ENCODE measurements at places on chromosomes 1 and 21.
A peak's percentile ranks its signal among the peaks of the same experiment; 100 is the strongest.

- no peak for DNase-seq
- no peaks in the 10 kb centered on the region for H3K4me1 ChIP-seq
- no peak overlapping the region for H3K27ac ChIP-seq
Observed at GRCh38 chr1:215739025-215739424, 171.9 kb downstream of the KCTD3 start.

DNA sequence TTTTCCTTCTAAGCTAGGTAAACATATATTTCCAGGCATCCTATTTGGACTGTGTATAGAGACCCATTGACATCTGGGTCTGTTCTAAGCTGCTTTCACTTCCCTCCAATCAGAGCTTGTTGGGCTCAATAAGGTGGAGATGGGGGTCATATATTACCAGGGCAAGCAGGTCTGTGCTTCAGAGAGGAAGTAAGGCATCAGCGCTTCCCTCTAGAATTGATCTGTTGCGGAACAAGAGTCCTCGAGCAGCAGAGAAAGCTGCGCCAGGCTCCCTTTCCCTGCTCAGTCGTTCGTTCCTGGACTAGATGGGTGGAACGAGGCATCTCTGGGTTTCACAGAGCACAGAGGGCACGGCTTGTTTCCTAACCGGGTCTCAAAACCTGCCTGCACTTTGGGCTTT lies 63.5 kb downstream of the DISC1 start:
- H3K27me3 ChIP-seq, result no peaks in the 10 kb centered on the region
- H3K4me1 ChIP-seq, result no peaks in the 10 kb centered on the region
- H3K4me3 ChIP-seq, result no peak overlapping the region
- H3K36me3 ChIP-seq, result peaks cover 9% of the 10 kb centered on the region

DNA sequence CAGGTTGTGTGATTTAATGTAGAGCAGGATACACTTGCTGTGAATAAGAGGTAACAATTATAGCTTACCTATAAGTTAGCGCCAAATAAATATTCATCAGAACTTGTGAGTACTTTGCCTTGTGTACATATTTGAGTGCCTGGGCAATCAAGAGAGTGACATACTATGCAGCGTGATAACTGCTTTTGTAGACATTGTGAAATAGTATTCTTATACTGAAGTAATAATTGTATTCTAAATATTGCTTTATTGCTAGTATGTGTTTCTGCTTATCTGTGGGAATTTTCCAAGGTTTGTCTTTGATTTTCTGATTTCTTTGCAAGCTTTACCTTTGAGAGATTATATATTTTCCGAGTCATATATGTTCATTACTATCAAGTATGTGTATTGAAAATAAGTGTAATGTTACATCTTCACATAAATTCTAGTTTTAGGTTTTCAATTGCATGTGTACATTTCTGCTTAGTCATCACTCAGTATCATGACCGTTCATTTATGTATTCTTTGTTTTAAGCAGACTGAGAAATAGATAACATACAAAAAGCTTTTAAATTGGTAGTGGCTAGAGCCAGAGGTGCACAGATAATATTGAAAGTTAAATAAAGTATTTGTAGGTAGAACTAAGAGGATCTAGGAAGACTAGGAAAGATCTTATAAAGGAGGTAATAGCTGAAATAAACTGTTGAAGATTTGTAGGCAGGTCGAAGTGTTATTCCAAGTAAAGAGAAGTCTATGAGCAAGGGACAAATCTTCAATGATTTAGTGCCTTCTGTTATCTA lies 19.5 kb downstream of the USP25 start:
- H3K27ac ChIP-seq, result no peak overlapping the region
- H3K4me3 ChIP-seq, result no peak overlapping the region
- peaks cover 16% of the 10 kb centered on the region for H3K4me1 ChIP-seq
- no peaks in the 10 kb centered on the region for H3K36me3 ChIP-seq

GRCh38 chr1:67896826-67897225 lies 63.6 kb upstream of the GNG12 start:
- H3K4me1 ChIP-seq, result no peaks in the 10 kb centered on the region
- H3K27ac ChIP-seq, result no peak overlapping the region
- H3K36me3 ChIP-seq, result no peaks in the 10 kb centered on the region
- no peaks in the 10 kb centered on the region for H3K27me3 ChIP-seq
- no peak for DNase-seq
- H3K4me3 ChIP-seq, result no peak overlapping the region

DNA sequence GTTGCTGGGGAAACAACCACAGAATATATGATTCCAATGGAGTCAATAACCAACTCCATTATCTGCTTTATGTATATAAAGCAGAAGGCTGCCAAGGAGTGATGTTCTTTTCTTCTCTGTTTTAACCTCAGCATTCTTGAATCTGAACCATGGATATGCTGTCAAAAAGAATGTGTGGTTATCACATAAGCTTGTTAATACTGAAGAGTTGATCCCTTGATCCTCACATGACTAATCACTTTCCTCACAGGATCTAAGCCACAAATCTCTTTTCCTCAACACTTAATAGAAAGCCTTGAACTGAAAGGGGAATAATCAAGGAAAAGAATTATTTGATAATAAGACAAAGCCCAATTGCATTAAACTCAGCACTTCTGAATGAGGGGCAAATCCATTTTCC lies 271.3 kb upstream of the KIAA0040 start:
- H3K4me1 ChIP-seq, result no peaks in the 10 kb centered on the region
- no peak for DNase-seq
- H3K27ac ChIP-seq, result no peak overlapping the region
- H3K36me3 ChIP-seq, result no peaks in the 10 kb centered on the region
- H3K4me3 ChIP-seq, result no peak overlapping the region
- H3K27me3 ChIP-seq, result no peaks in the 10 kb centered on the region

DNA sequence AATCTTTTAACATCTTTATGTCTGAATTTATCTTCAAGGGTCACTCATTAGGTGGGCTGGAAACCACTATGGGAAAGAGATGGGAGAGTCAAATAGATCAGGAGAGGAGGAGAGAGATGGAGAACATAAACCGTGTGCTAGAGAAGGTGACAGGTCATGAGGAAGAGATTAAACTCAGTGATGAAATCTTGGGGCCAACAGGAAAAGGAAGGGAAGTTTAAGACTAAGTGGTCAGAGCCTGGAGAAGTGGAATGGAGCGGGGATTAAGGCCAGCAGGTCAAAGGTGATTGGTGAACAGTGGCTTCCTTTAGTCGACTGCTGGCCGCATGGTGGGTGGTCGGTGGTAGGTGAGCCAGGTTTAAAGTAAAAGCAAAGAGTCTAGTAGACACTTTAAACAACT lies 169.3 kb upstream of the IVNS1ABP start:
- H3K36me3 ChIP-seq, result no peaks in the 10 kb centered on the region
- no peak for DNase-seq
- H3K27ac ChIP-seq, result no peak overlapping the region
- H3K4me1 ChIP-seq, result no peaks in the 10 kb centered on the region
- no peaks in the 10 kb centered on the region for H3K27me3 ChIP-seq

GRCh38 chr1:59556802-59557548 lies 257.8 kb upstream of the HOOK1 start:
- no peaks in the 10 kb centered on the region for H3K36me3 ChIP-seq
- no peak overlapping the region for H3K4me3 ChIP-seq
- no peaks in the 10 kb centered on the region for H3K27me3 ChIP-seq

GRCh38 chr1:110177775-110178174 lies 27.5 kb downstream of the SLC6A17 start:
- H3K4me1 ChIP-seq, result no peaks in the 10 kb centered on the region
- H3K36me3 ChIP-seq, result no peaks in the 10 kb centered on the region
- no peak overlapping the region for H3K4me3 ChIP-seq
- DNase-seq, result no peak

- no peaks in the 10 kb centered on the region for H3K4me1 ChIP-seq
- no peak overlapping the region for H3K4me3 ChIP-seq
- H3K36me3 ChIP-seq, result no peaks in the 10 kb centered on the region
Observed at GRCh38 chr1:182003953-182004586, 57.4 kb downstream of the ZNF648 start.

DNA sequence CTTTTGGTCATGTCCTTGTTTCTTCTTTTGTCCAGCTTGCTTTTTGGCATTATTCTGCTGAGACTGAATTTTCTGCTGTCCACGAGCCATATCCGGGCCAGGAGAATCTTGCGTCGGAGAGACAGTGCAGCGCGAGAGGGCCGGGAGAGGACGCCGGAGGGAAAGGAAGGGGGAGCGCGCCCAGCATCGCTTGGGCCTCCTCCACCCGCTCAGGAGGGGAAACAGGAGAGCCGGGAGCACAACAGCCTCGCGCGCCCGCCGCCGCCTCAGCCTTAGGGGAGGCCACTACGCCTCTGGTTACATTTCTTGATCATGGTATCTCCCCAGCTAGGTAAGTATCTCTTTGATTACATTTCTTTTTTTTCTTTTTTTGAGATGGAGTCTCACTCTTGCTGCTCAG lies 7.4 kb upstream of the DEGS1 start:
- H3K4me3 ChIP-seq, result no peak overlapping the region
- H3K27me3 ChIP-seq, result no peaks in the 10 kb centered on the region
- peaks cover under 1% of the 10 kb centered on the region for H3K4me1 ChIP-seq

DNA sequence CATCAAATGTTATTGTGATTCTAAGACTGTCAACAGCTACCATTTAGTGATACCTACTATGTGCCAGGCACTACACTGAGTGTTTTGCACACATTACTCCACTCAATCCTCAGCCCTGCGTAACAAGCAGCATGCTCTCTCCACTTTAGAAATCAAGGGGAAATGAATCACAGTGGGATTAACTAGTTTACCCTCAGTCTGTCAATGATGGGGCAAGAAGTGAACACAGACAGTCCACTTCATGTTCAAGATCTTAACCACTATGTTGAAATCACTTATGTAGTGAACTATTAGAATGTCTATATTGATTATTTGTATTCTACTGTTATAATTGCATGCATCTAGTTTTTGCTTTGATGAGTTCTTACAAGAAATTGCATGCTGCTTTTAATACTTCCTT lies 165.3 kb downstream of the LTN1 start:
- no peaks in the 10 kb centered on the region for H3K4me1 ChIP-seq
- no peak overlapping the region for H3K4me3 ChIP-seq
- H3K27me3 ChIP-seq, result no peaks in the 10 kb centered on the region
- H3K36me3 ChIP-seq, result no peaks in the 10 kb centered on the region
- no peak for DNase-seq
- no peak overlapping the region for H3K27ac ChIP-seq

- no peaks in the 10 kb centered on the region for H3K27me3 ChIP-seq
- no peaks in the 10 kb centered on the region for H3K36me3 ChIP-seq
- peak overlapping the region; percentile 76 for H3K27ac ChIP-seq
- H3K4me3 ChIP-seq, result peak overlapping the region; percentile 88
- peaks cover 5% of the 10 kb centered on the region for H3K4me1 ChIP-seq
Observed at GRCh38 chr1:172442843-172443565, 865 bp downstream of the PIGC start.

- no peak overlapping the region for H3K4me3 ChIP-seq
- no peaks in the 10 kb centered on the region for H3K4me1 ChIP-seq
- no peaks in the 10 kb centered on the region for H3K27me3 ChIP-seq
- DNase-seq, result no peak
- no peaks in the 10 kb centered on the region for H3K36me3 ChIP-seq
Observed at GRCh38 chr1:242083742-242084141, 84.8 kb upstream of the MAP1LC3C start.

- H3K4me3 ChIP-seq, result no peak overlapping the region
- no peak overlapping the region for H3K27ac ChIP-seq
- no peaks in the 10 kb centered on the region for H3K27me3 ChIP-seq
- DNase-seq, result no peak
- H3K4me1 ChIP-seq, result no peaks in the 10 kb centered on the region
- H3K36me3 ChIP-seq, result no peaks in the 10 kb centered on the region
Observed at GRCh38 chr1:111242805-111243523, 15.5 kb downstream of the CHI3L2 start.

DNA sequence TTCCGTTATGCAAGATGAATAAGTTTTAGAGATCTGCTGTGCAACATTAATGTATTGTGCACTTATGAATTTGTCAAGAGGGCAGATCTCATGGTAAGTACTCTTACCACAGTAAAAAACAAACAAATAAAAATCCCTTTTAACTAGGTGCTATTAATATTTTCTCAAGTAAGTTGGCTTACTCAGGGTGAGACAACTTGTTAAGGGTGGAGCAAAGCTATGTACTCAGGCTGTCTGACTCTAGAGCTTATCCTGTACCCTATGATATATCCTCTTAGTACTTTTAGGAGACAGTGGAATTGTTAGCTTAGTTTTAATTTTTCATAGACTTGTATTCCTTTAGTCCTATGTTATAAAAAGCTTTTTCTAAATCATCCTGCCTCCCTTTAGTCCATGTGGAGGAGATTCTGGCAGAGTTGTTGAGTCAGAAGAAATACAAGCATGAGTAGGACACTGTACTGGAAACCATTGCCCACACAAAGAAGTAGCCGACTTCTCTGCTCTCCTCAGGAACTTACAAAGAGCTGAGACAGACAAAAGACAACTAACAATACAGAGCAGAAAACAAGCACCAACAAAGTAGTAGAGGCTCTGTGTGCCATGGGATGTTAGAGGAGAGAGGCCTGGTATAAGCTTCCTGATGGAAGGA lies 49.2 kb downstream of the S1PR1 start:
- no peaks in the 10 kb centered on the region for H3K36me3 ChIP-seq
- no peak overlapping the region for H3K27ac ChIP-seq
- peaks cover 64% of the 10 kb centered on the region for H3K4me1 ChIP-seq
- H3K4me3 ChIP-seq, result no peak overlapping the region
- no peaks in the 10 kb centered on the region for H3K27me3 ChIP-seq

- peak overlapping the region; percentile 90 for H3K27ac ChIP-seq
- DNase-seq, result no peak
- peaks cover 10% of the 10 kb centered on the region for H3K36me3 ChIP-seq
- H3K27me3 ChIP-seq, result no peaks in the 10 kb centered on the region
Observed at GRCh38 chr1:111139324-111139955, 453 bp downstream of the DRAM2 start.

- H3K27me3 ChIP-seq, result no peaks in the 10 kb centered on the region
- no peak overlapping the region for H3K4me3 ChIP-seq
- no peaks in the 10 kb centered on the region for H3K4me1 ChIP-seq
Observed at GRCh38 chr1:161491472-161491871, 13.8 kb upstream of the FCGR2A start.

- no peak overlapping the region for H3K4me3 ChIP-seq
- H3K36me3 ChIP-seq, result peaks cover 13% of the 10 kb centered on the region
- peaks cover 22% of the 10 kb centered on the region for H3K4me1 ChIP-seq
Observed at GRCh38 chr1:44798481-44799365, 1.5 kb upstream of the PLK3 start.

DNA sequence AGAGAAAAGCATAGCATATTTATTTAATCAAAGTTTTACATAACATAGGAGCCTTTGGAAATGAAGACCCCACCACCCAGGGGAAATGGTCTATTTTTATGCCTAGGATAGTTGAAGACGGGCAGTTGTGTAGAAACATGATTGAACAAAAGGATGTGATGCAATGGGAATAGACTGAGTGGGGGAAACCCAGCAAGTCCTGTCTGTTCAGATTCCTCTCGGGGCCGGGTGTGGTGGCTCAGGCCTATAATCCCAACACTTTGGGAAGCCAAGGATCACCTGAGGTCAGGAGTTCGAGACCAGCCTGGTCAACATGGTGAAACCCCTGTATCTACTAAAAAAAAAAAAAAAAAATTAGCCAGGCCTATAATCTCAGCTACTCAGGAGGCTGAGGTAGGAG lies 298.3 kb downstream of the MATN1 start:
- no peak overlapping the region for H3K27ac ChIP-seq
- H3K27me3 ChIP-seq, result peaks cover 2% of the 10 kb centered on the region
- DNase-seq, result no peak
- no peaks in the 10 kb centered on the region for H3K36me3 ChIP-seq
- H3K4me1 ChIP-seq, result no peaks in the 10 kb centered on the region
